ENCODE measurements at places on chromosomes 1 and 21.

- DNase-seq = no peak
Measured at GRCh38 chr1:100344774-100345173, 7.5 kb upstream of the CDC14A start.

- DNase-seq = no peak
Measured at GRCh38 chr1:53766831-53767405, 28.0 kb upstream of the GLIS1 start.

DNA sequence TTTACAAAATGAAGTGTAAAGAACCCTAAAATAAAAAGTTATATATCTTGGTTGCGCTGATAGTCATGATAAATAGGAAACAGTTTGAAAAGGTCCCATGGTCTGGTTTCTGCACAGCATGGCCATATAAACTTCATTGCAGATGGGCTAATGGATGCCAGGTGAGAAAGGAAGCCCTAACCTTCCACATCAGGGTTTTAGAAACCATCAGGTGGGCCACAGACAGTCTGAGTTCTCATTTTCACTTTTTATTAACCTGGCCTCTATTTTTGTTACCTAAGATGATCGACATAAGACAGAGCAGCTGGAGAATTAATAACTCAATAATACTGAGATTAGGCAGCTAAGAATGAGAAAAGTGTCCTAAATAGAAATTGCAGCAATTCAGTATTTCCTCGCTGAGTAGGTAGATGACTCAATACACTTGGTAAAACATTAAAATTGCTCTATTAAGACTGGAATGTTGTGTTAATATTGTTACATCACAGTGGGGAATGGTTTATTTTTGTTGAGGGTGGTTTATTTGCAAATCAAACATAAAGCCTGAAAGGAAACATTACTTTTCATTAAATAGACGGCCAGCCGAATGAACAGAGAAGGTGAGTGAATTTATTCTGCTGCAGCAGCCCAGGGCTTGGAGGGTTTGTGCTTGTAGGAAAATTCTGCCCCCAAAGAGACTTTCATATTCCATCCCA, 21.1 kb downstream of the C1orf21 start:
- DNase-seq = no peak

GRCh38 chr1:21586846-21587601, 77.8 kb downstream of the ALPL start:
- DNase-seq = no peak

- no peak for DNase-seq
Measured at GRCh38 chr21:31874812-31875212, 2.0 kb downstream of the HUNK start.

DNA sequence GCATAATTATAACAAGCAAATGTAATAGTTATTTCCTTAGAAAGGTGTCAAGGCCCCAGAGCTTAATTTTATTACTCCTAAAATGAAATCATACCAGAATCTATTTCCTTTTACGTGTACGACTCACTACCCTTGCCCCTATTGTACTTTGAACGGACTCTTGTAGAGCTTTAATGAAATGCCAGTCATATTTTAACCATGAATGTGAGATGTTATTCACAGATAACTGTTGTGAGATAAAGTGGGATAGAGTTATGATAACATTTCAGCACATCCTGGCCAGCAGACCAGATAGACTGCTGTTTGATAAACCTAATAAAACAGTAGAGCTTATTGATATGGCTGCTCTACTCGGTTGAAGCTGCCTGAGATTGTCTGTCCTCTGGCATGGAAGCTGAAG, 500.8 kb upstream of the PBX1 start:
- no peak for DNase-seq

GRCh38 chr1:234918181-234918841, 210.3 kb downstream of the TOMM20 start:
- DNase-seq = no peak

DNA sequence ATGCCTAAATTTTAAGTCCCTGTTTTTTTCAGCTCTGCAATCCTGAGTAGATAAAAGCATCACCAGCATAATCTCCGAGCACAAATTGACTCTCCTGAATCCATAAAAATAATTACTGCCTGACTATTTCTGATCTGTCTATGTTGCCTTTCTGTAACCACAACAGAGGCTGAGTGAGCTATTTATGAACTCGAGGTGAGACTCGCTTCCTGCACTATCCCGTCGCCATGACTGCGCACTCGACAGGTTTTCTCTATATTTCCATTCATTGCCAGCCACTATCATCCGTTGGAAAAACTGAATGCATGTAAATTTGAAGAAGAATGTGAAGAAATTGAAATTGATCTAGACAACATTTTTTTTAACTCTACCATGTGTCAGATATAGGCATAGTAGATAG, 897.2 kb downstream of the ADGRL2 start:
- DNase-seq = no peak

GRCh38 chr1:9151328-9151860, 22.5 kb upstream of the GPR157 start:
- DNase-seq = no peak

DNA sequence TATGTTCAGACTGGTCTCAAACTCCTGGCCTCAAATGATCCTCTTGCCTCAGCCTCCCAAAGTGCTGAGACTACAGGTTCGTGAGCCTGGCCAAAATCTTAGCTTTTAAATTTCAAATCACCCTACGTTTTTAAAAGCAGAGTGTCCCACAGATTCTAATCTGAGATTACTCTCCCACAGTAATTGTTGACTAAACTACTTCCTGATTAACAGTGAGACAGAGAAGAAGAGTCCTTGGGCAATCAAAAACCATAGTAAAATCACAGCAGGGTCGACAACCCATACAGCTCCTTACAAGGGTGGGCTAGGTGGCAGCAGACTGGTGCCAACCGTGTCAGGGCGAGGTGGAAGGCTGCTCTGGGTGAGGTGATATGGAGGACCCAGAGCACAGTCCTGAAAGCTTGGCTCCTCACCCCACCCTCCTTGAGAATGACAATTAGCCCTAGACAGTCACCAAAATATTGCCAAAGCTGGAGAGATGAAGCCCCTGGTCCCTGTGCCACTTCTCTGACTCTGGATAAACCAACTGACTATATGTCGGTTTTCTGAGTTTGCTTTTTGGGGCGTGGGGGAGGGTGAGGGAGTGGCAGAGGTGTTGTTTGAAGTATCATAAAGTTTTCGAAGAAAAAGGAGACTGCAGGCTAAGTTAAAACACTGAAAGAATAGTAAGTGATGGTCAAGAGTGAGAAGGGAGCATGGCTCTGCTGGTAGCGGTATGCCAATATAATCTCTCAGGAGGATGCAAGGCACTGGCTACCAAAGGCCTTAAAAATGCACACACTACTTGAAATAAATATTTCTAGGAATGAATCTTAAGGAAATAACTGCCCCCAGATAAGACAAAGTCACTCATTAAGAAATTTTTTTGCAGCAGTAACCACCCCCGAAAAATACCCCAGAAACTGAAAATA, 86.8 kb downstream of the SLC45A1 start:
- DNase-seq = no peak

DNA sequence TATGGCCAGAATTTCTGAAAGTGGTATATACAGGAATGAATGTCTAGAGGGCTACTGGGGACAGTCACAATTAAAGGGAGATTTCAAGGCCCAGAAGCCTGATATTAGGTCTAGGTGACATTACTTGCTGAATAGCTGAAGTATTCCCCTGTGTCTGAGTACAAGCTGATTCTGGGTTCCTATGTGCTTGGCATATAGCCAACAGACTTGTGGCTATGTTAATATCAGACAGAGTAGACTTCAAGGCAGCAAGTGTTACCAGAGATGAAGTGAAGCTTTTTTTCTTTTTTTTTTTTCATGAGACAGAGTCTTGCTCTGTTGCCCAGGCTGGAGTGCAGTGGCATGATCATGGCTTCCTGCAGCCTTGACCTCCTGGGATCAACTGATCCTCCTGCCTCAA, 8.3 kb downstream of the TTC4 start:
- no peak for DNase-seq

DNA sequence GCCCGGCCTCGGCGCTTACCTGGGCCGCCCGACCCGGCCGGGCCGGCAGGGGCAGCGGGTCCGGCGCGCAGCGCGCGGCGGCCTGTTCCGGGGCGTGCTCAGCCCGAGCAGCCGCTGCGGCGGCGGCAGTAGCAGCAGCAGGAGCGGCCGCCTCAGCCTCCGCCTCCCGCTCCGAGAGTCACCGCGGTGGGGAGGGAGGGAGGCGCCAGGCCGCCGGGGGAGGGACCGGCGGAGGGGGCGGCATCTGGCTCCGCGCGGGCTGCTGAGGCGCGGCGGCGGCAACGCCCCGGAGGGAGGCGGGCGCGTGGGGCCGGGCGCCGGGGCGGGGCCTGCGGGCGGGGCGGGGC, at the start of gene CTNNBIP1:
CTNNBIP1 (minus strand) TSS at position 194 of the 347 bp plus-strand sequence. CDS start 38,205 bp downstream, outside the sequence.
- no peak for DNase-seq

GRCh38 chr1:3062616-3063378, 6.2 kb upstream of the PRDM16 start:
- no peak for DNase-seq

DNA sequence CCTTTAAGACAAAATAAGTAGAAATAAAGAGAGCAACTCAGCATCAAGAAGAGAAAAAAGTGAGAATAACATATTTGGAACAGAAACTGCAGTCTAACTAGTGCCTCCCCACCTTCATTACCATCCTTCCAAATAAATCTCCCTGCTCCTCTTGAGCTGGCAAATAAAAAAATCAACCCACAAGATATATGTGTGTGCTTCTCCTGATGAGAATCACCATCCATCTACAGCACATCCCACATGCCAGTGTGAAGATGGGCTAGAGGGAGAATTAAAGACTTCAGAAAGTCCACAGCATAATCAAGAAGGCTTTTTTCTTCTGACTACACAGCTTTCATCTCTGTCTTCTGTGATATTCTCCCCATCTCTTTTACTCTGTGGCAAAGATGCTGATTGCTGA, 244.1 kb downstream of the SPATA17 start:
- no peak for DNase-seq

DNA sequence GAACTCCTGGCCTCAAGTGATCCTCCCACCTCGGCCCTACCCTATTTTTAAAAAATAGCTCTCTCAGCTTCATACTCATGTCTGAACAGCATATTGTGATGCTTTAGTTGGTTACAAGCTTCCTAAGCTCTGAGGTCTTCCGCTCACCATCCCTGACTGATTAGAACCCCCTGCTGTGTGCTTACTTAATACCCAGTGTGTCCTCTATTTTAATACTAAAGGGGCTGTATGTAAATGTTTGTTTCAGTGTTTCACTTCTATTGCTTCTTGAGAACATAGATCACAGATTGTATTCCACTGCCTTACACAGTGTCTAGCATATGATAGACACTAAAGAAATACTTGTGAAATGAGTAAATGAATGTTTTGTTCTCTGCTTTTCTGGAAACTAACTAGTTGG, 29.8 kb downstream of the ZYG11B start:
- DNase-seq = no peak

DNA sequence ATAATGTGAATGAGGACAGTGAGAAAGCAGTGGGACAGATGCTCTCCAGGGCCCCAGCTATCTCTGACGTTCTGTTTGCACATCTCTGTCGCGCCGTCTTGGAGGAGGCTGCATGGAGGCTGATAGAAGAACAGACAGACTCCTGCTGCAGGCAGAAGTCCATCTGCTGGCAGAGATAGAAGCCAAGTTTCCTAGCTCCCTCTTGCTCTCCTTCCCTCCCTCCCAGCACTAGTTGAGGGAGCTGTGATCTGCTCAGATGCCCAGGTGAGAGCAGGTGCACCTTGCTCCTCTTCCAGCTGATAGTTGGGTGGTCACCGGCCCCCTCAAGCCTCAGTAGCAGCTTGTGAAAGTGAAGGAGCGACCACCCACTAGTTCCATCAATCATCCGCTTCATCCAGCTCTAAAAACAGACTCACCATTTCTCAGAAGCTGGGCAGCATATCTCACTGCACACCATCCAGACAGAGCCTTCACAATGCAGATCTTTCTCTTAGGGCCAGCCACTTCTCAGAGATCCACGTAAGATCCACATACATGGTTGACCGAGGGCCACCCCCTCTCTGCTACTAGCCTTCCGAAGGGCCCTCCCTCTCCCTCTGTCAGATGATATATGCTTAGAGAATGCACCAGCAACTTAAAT, 12.9 kb downstream of the LRRN2 start:
- no peak for DNase-seq

DNA sequence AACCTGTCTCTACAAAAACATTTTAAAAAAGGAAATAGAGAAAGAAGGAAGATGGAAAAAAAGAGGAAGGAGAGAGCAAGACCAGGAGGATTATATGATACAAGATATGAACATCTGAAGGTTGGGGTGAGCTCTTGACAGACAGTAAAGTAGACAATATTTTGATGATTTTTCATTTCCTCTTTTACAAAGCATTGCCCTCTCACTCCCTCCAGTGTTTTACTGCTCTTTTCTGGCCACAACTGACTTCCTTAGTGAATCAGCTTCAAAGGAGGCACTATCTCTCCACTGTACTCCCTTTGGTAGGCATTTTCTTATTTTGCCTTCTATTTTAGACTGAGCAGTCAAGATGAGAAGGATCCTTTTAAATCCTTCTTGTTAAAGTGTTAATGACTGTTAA, 296.7 kb downstream of the KCTD3 start:
- DNase-seq = no peak

GRCh38 chr1:14968251-14968851, 185.2 kb upstream of the TMEM51 start:
- DNase-seq = no peak

GRCh38 chr1:220642285-220642684, 47.9 kb upstream of the C1orf115 start:
- DNase-seq = no peak

Measured in NCI-H187 (cell line).